Foreskin keratinocyte (primary cell): ENCODE measurements at places on chromosomes 1 and 21. TPM values are rescaled to one million over a fixed set of nuclear protein-coding genes. Genes with fewer than 3 reads are reported as not detected.

- no peak for DNase-seq
These were observed 21.4 kb downstream of the AHCYL1 start for GRCh38 chr1:110005971-110006370.

- DNase-seq: no peak
These were observed 28.2 kb downstream of the LACTBL1 start for GRCh38 chr1:22944346-22945055.

Gene NR1I3
- not detected in 2 replicates for total RNA-seq

Gene ACTA1
- total RNA-seq: not detected in 2 replicates

- DNase-seq: no peak
These were observed 13.1 kb downstream of the TXNIP start for GRCh38 chr1:145983206-145983675.

Gene CD1E
- total RNA-seq: not detected in 2 replicates

Gene KCNT2
- total RNA-seq: 0.03 TPM in 1 of 2 replicates, not detected in the other

DNA sequence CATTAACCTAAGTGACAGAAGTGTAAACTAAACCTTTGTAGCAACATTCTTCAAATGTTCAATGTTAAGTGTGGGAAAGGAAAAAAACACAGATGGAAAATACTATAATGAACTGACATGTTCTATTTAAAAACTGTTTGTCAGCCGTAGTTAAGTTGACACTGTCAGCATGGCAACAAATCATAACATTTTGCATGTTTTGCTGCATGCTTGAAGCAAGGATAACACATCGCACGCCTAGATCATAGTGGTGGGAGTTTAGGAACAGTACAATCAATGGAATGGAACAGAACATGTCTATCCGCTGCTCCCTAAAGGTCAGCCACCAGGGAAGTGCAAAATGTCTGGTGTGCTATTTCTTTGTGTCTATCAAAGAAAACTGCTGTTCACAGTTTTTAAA lies 62.5 kb upstream of the ESRRG start:
- DNase-seq: no peak

DNA sequence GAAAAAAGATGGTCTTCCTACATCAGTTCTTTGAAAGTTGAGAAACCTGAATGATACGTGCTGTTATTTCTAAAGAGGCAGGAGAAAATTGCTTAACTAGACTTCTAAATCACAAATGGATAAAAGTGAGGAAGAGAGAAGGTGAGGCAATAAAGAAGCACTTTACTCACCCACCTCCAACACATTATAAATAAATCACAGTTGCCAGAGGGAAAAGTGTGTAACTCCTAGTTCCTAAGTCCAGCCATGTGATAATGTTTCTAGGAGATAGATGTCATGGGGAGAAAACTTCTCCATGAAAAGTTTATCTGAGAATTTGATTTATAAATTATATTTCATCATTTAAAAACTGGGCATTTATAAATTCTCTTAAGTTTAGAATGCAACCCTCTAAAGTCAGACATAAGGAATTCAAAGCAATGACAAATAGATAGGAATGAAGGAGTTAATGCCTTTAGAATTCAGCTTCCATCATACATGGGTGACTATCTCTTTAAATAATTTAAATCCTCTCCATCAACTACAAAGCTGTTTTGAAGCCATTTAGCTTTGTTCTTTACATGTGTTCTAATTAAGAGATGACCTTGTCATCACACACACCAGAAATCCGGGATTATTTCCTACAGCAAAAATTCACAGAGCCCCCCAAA lies 60.0 kb downstream of the NRIP1 start:
- DNase-seq: no peak

- DNase-seq: peak; percentile 43
These were observed 163.2 kb upstream of the NBPF11 start for GRCh38 chr1:148315071-148315811.
